Mesendoderm (in vitro differentiated cells): ENCODE measurements at places on chromosomes 12 and 14.

GRCh38 chr14:106268013-106268727 lies 741.8 kb downstream of the TMEM121 start:
- no peak for DNase-seq

DNA sequence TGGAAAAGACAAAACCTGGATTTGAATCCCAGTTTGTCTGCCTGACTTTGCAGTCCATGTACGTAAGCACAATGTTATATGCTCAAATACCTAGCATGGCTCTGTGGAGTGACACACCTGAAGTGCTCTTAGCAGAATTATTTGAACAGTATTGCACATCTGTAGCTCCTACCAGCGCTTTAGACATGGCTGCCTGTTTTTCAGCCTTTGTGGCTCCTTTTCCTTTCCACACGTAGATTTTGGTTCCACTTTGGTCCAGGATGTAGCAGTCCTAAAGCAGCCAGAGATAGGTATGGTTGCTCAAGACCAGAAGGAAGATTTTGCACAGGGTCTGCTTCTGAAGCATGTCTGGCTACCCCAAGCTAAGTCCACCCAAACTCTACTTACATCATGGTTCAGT lies 9.1 kb downstream of the AVIL start:
- no peak for DNase-seq

- DNase-seq = no peak
Observed at GRCh38 chr12:106954462-106955376, 988 bp upstream of the TMEM263 start.

- no peak for DNase-seq
Observed at GRCh38 chr14:33781236-33781635, 169.6 kb downstream of the EGLN3 start.

GRCh38 chr14:105312973-105313372 lies 1.6 kb upstream of the PACS2 start:
- no peak for DNase-seq

DNA sequence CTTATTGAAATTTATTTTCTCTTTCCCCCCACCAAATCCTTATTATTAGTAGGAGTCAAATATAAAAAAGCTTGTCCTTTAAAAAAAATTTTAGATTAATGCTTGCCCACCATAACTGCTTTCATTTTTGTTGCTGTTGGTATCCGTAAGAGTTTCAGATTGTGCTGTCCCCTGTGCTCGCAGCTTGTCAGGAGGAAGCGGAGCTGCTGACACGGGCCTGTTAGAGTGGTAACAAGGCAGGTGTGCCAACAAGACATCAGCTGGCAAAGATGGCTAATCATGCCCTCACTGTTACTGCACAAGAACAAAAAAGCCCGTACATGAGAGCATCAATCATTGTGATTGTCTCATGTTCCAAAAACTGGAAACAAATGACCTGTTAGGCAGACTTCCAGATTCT lies 148.4 kb downstream of the ALG10B start:
- DNase-seq = no peak

DNA sequence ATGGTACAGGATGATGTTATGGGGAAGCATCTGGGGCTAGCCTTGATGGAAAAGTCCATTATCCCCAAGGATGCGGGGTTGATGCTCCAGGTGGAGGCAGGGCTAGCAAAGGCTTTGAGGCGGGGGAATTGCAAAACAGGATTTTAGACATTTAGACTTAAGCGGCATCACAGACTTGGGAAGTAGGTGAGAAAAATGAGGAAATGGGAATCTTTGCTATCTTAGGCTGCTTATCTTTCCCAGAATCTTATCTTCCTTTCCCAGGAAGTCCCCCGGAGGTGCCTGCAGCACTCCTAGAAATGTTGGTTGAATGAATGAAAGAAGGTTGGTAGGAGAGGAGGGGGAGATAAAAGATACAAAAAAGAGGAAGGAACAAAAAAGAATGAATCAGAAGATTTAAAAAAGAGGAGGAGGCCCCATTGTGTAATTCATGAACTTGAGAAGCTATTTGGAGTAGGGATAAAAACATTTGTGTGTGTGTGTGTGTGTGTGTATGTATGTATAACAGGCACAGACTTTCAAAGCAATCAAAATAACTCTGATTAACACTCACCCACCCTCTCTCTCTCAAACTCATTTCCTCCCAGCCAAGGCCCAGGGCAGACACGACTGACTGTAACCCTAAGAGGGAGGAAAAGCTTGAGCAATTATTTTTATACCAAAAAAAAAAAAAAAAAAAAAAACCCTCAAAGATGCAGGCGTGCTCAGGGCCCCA lies 62.5 kb upstream of the TBX3 start:
- peak; percentile 83 for DNase-seq

DNA sequence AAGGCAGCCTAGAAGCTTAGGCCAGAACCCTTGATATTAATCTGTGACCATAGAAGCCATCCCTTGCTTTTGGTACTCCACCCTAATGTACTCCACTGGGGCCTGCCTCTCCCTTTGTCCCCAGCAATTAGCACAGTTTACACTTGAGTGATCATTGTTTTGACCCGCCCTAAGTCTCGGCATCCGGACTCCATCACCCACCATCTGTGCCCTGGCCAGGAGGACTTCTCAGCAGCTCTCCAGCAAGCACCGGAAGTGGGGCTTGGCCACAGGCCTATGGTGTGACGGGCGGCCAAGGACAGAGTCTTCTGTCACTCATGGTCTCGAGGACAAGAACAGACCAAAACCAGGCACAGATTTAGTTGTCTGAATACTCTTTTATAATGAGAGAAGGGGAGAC lies 126.5 kb upstream of the NTF3 start:
- DNase-seq = no peak

- no peak for DNase-seq
Observed at GRCh38 chr12:93358058-93358457, 19.7 kb upstream of the NUDT4 start.

DNA sequence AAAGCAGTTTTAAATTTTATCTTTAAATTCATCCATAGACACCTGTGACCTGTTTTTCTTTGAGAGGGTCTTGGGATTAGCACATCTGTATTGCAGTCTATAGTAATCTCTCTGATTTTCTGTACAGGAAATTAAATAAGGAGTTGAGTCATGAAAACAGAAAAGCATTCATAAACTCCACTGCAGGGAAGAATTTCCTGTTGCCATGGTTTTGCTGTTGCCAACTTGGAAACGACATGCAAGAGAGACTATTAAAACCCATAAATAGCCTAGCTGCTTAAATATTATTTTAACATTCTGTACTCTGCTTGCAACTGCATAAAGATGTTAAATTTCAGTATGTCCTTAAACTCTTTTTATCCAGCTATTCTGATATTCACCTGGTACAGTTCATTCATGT lies 281.0 kb upstream of the RGS6 start:
- DNase-seq = no peak

- DNase-seq = peak; percentile 71
Observed at GRCh38 chr12:97487470-97487869, 24.9 kb downstream of the RMST start.

DNA sequence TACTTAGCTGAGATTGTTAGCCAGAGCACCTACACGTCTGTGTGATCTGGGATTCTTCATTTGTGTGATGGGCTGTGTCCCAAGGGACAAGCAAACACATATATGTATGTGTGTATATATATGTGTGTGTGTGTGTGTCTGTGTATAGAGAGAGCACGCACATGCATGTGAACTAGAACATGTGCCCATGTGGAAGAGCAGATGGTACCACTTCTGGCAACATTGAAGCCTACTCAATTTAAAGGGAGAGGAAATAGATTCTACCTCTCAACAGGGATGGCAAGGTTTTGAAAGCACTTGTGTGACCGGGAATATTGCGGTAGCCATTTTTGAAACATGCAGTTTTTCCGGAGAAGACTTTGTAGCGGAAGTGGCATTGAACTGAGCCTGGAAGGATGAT lies 1.4 kb downstream of the TOMM20L start:
- no peak for DNase-seq

DNA sequence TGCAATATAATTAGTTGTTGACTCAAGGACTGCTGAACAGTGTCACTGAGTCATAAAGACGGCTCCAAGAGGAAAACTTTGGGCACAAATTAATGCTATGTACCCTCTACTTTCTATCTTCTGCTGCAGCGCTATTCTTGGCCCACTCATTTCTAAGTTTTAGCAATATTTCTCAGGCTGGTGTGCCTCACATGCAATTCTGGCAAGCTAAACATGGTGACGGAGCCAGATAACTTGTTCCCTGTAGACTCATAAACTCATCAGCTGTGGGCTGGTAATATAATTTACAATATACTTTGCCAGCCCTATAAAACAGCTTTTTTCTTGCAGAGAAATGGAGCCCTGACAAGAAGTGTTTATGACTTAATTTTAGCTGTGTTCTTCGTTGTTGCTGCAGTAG lies 615.1 kb downstream of the NRXN3 start:
- DNase-seq = no peak

DNA sequence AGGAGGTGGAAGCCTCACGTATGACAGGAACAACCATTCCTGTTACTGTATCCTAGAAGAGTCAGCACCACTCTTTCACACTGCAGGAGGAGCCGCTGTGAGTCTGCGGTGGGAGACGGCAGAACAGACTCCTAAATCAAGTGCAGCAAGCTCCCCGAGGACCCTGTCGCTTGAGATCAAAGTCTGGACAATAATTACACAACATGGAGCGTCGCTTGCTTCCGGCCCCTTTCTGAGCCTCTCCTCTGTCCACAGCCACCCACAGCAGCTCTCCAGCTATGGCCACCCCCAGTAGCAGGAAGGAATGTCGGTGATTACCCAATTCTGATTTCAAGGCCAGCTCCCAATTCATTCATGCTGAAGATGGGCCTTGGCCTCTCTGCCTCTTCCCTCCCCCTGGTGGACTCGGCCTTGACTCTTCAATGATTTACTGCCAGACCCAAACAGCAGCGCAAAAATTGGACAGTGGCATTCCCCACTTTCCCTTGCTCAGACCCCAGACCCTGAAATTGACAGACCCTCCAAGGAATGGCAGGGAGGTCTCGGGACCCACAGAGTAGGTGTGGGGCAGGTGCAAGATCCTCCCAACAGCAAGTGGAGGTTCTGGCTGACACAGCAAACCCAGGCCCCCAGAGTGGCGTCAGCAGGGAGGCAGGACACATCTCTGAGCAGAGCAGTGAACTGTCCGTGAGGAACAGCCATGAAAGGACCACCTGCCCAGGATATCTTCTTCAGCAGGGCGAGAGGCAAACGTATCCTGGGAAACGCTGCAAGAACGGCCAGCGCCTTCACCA lies 272.7 kb upstream of the DIO3 start:
- DNase-seq = peak; percentile 48
